ENCODE measurements at places on chromosomes 3 and 15.
A peak's percentile ranks its signal among the peaks of the same experiment; 100 is the strongest.

- no peak overlapping the region for H3K27ac ChIP-seq
- peaks cover 4% of the 10 kb centered on the region for H3K27me3 ChIP-seq
These were observed 53.9 kb downstream of the ACAD9 start for GRCh38 chr3:128933213-128933921.

GRCh38 chr3:33008282-33008681, 56.8 kb downstream of the CCR4 start:
- no peak overlapping the region for H3K27ac ChIP-seq
- no peak overlapping the region for H3K4me3 ChIP-seq
- H3K27me3 ChIP-seq, result no peaks in the 10 kb centered on the region
- DNase-seq, result no peak
- no peaks in the 10 kb centered on the region for H3K4me1 ChIP-seq

DNA sequence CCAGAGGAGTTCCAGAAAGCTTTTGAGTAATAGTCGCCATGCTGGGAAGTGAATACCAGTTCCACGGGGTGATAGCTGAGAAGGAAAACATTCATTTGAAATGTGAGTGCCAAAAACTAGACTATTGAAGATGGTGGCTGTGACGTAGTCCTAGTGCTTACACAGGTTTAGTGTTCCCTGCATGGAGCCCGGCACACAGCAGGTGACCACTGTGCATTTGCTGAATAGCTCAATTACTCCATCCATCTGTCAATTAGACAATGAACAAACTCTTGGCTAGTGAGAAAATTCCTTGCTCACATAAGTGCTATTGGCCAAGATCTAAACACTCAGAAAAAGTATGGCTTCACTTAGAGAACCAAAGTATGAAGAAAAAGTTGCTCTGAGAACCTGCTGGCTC, 448.1 kb upstream of the WNT5A start:
- H3K36me3 ChIP-seq, result no peaks in the 10 kb centered on the region
- DNase-seq, result no peak
- H3K27me3 ChIP-seq, result no peaks in the 10 kb centered on the region

DNA sequence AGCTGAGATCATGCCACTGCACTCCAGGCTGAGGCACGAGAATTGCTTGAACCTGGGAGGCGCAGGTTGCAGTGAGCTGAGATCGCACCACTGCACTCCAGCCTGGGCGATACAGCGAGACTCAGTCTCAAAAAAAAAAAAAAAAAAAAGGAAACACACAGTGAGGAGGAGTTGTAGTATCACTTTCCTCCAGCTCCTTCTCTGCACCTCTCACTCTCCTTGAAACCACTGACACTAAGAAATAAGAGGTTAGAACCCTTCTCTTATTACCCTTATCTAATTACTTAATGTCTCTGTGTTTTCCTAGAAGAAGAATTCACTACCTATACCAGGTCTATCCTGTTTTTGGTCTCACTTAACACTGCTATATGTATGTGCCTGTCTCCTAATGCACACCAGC, 31.7 kb downstream of the RAB27A start:
- no peak overlapping the region for H3K4me3 ChIP-seq
- DNase-seq, result no peak
- no peaks in the 10 kb centered on the region for H3K4me1 ChIP-seq
- H3K27me3 ChIP-seq, result no peaks in the 10 kb centered on the region

DNA sequence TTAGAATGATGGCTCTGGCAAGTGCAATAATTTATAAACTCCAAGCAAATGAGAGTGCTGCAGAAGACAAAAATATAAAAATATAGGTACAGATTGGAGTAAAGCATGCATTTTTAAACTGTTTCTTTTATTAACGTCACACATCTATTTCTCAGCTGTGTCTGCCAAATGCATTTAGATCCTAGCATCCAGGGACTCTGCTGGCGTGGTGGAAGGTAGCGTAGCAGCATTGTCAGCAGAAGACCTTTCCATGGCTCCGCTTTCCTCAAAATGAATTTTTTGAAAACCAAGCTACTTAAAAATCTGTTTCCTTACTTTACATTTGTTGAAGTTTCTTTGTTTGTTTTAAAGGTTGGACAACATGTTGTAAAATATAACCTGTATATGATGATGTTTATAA, 16.3 kb upstream of the ATP10A start:
- DNase-seq, result no peak
- no peaks in the 10 kb centered on the region for H3K4me1 ChIP-seq
- H3K4me3 ChIP-seq, result no peak overlapping the region
- no peaks in the 10 kb centered on the region for H3K36me3 ChIP-seq

DNA sequence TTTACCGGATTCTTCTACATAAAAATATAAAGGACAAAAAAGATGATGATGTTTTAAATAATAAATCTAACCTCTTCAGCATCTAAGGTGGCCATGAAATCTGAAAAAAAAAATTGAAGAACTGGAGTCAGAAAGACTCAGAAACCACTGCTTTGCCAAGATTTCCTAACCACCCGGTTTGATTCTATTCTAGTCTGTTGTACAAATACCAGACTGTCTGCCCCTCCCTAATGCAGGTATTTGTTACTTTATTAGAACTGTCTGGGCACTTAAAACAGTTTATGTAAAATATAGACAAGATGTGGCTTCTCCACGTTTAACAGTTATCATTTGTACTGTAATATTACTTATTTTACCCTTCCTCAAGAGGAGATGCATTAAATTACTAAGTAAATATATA, 48.8 kb downstream of the UACA start:
- H3K27ac ChIP-seq, result peak overlapping the region; percentile 71
- no peak for DNase-seq
- H3K36me3 ChIP-seq, result no peaks in the 10 kb centered on the region

- no peak overlapping the region for H3K27ac ChIP-seq
- DNase-seq, result no peak
- H3K4me3 ChIP-seq, result no peak overlapping the region
- H3K4me1 ChIP-seq, result no peaks in the 10 kb centered on the region
These were observed 170.9 kb downstream of the AKAP13 start for GRCh38 chr15:85551221-85551832.

DNA sequence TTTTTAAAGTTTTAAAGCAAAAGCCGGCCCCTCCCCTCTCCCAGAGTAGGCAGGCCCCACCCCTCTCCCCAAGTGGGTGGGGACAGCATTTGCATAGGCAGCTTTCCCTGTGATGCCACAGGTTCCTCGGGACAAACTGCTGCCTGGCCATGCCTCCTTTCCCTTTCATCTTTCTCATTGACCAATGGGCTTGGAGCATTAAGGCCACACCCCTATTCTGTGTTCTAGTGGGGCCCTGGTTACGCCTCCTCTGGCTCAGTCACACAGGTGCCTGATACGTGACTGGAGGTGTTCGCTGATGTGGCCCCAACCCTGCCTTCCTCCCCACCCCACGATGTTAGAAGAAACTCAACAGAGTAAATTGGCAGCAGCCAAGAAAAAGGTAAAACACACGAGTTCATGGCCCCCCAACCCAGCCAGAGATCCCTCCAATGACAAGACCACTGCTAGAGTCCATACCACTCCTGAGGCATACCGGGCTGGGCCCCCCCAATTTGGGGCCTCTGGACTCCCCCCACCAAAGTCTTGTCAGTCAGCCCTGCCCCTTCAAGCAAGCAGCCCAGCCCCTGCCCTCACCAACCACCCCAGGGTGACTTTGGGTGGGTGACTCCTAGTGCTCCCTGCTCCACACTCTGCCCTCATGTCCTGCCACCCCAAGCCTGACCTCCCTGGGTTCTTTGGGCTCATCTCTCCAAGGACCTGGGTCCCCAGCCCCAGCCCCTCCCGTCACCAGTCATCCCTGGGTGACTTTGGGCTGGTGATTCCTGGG, 62.8 kb upstream of the CSPG4 start:
- H3K4me1 ChIP-seq, result no peaks in the 10 kb centered on the region
- H3K4me3 ChIP-seq, result no peak overlapping the region
- no peak for DNase-seq
- H3K36me3 ChIP-seq, result no peaks in the 10 kb centered on the region

DNA sequence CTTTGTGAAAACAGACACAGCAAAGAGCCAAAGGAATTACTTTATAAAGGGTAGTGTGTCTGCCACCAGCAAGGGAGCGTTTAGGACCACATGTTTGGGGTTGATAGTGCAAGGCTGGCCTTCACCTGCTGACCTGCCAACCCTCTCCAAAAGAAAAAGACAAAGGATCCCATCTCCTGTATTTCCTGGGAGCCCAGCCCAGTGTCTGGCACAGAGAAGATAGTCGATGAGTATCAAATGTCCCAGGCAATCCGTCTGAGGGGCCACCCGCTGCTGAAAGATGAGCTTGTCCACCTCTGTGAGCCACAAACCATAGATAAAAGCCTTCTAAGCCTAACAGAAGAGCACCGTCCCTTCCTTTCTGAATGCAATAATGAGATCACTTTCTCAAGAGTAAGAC, 154.8 kb upstream of the CTNNB1 start:
- H3K36me3 ChIP-seq, result no peaks in the 10 kb centered on the region
- no peak for DNase-seq
- no peaks in the 10 kb centered on the region for H3K4me1 ChIP-seq
- no peak overlapping the region for H3K27ac ChIP-seq

- no peak overlapping the region for H3K4me3 ChIP-seq
- no peaks in the 10 kb centered on the region for H3K36me3 ChIP-seq
These were observed 100.0 kb downstream of the CACNA2D3 start for GRCh38 chr3:54222316-54222715.

DNA sequence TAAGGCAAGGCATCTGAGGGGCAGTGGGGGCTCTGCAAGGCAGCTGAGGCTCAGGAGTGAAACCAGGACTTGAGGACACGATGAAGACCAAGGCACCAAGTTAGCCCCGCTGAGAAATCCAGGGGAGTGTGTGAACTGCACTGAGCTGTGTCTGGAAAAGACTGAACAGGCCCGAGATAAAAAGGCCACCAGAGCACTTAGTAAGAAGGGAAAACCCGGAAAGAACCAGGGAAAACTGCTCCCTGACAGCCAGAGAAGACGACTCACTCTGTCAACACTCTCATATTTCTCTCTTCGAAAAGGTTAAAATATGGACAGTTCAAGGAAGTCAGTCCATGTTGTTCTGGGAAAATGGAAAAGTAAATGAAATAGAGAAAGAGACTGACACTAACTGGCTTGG, 109.0 kb downstream of the SEC22A start:
- H3K36me3 ChIP-seq, result no peaks in the 10 kb centered on the region
- H3K27me3 ChIP-seq, result no peaks in the 10 kb centered on the region
- no peak overlapping the region for H3K4me3 ChIP-seq
- DNase-seq, result no peak
- H3K4me1 ChIP-seq, result no peaks in the 10 kb centered on the region

- no peaks in the 10 kb centered on the region for H3K27me3 ChIP-seq
- no peak overlapping the region for H3K27ac ChIP-seq
- H3K4me3 ChIP-seq, result no peak overlapping the region
- no peak for DNase-seq
- peaks cover 44% of the 10 kb centered on the region for H3K36me3 ChIP-seq
These were observed 13.4 kb downstream of the DHX36 start for GRCh38 chr3:154310840-154311239.

DNA sequence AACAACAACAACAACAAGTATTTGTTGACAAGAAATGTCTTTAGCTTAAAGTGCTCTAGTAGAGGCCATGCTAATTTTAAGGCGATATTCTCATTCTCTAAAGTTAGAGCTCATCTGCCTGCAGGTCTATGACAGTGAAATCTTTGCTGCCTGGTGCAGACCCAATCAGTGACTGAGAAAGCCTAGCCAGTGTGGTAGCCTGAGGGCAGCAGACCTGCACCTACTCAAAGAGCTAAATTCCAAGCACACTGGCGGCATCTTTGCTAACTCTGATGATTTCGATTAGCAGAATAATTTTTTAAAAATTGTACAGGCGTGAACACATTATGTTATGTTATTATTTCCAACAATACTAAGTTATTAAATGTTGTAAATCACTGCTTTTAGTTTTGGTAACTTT, 228.8 kb upstream of the RGMA start:
- H3K27me3 ChIP-seq, result no peaks in the 10 kb centered on the region
- H3K4me1 ChIP-seq, result peaks cover 7% of the 10 kb centered on the region
- no peak for DNase-seq

DNA sequence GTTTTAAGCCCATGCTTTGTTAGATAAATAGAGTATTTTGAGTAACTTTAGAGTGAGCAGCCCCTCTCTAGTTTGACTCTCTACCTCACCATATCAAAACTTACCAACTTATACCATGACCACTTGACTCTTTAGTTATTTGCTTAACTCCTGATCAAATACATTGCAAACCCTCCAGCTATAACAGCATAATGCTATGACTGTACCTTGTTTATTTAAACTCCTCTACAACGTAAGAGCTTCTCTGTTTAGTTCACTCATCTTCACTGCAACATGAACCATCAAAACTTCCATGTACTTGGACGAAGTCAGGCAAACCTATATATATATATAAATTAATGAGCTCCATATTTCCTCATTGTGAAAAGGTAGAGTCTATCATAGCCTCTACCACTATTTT, 218.2 kb downstream of the DPH6 start:
- DNase-seq, result no peak
- H3K4me3 ChIP-seq, result no peak overlapping the region
- no peaks in the 10 kb centered on the region for H3K4me1 ChIP-seq
- no peak overlapping the region for H3K27ac ChIP-seq

DNA sequence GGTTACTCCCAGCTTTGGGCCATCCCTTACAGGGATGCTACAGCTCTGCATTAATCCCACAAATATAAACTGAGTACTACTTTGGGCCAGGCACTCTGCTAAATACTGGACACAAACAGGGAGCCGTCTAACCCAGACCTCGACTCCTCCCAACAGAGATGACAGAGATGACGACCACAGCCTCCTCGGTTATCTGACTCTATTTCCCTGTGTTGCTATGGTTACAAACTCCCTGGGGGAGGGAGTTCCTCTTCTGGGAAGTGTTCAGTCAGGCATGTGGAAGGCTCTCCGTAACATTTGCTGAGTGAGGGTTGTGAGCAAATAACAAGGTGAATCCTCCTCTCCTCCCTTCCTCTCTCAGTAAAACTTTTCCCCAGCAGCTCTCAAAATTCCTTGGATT, 6.7 kb upstream of the CMTM7 start:
- H3K27ac ChIP-seq, result no peak overlapping the region
- H3K27me3 ChIP-seq, result no peaks in the 10 kb centered on the region
- DNase-seq, result no peak
- H3K4me1 ChIP-seq, result peaks cover 4% of the 10 kb centered on the region
- no peaks in the 10 kb centered on the region for H3K36me3 ChIP-seq

DNA sequence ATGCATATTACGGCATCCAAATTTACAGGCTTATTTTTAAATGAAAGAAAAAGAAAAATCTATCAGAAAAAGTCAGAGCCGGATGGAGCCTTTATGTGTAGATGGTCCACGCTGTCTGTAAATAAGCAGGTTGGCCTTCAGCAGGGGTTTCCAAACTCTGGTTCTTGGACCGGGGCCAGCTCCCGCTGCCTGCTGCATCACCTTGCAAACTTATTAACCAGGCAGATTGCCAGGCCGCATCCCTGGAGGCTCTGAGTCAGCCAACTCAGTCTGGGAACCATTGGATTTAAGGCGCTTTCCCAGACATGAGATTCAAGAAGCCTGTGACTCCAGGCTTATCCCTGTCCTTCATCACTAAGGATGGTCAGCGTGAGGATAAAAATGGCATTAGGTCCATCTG, 212.4 kb downstream of the OPA1 start:
- no peaks in the 10 kb centered on the region for H3K4me1 ChIP-seq
- no peaks in the 10 kb centered on the region for H3K27me3 ChIP-seq
- DNase-seq, result peak; percentile 28
- no peaks in the 10 kb centered on the region for H3K36me3 ChIP-seq
- no peak overlapping the region for H3K27ac ChIP-seq
- no peak overlapping the region for H3K4me3 ChIP-seq

- no peaks in the 10 kb centered on the region for H3K36me3 ChIP-seq
- H3K4me3 ChIP-seq, result no peak overlapping the region
- no peak overlapping the region for H3K27ac ChIP-seq
- DNase-seq, result no peak
- H3K4me1 ChIP-seq, result peaks cover 4% of the 10 kb centered on the region
- H3K27me3 ChIP-seq, result no peaks in the 10 kb centered on the region
These were observed 133.2 kb upstream of the CHRM5 start for GRCh38 chr15:33834892-33835743.
